ENCODE measurements at places on chromosomes 12 and 14. TPM values are rescaled to one million over a fixed set of nuclear protein-coding genes. Genes with fewer than 3 reads are reported as not detected.
A peak's percentile ranks its signal among the peaks of the same experiment; 100 is the strongest.

DNA sequence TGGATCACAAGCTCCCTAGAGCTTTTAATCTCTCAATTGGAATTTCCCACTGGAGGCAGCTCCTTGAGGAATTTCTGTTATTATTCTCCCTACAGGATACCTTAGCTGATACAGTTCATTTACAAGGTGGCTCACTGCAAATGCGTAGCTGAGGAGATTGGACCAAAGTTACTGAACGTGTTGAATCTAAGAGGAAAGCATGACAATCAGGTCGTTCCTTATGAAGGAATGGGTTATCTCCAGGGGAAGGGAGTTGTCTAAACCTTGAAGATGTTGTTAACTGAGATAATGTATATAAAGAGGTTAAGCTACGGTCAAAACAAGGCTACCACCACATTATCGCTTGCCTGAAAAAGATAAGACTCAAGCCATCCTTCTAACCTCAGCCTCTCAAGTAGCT lies 105.8 kb upstream of the TBX3 start:
- no peak for DNase-seq

- DNase-seq: no peak
Measured at GRCh38 chr12:75137896-75138295, 71.7 kb downstream of the KCNC2 start.

DNA sequence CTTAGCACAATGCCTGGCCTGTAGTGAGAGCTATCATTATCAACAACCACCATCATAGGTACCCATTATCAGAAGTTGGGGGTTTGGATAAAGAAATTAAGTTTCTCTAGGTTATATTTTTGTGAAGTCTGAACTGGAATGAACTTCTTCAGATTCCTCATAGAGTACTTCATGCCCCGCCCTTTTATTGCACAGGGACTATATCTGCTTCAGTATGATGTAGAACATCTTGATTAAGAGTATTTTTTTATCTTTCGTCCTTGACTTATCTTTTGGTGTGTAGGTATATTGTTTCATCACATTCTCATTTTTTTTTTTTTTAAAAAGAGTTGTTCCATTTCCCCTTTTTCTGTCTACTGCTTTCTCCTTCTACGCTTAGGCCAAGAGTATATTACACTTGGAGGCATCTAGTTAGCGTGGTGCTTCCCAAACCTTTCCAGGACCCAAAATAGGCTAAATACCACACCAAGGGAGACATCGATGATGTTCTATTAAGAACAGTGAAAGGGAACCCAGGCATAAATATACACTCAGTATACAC lies 467.5 kb downstream of the ZFP36L1 start:
- no peak for DNase-seq

GRCh38 chr12:124646385-124647230 lies 79.2 kb upstream of the NCOR2 start:
- DNase-seq: no peak

DNA sequence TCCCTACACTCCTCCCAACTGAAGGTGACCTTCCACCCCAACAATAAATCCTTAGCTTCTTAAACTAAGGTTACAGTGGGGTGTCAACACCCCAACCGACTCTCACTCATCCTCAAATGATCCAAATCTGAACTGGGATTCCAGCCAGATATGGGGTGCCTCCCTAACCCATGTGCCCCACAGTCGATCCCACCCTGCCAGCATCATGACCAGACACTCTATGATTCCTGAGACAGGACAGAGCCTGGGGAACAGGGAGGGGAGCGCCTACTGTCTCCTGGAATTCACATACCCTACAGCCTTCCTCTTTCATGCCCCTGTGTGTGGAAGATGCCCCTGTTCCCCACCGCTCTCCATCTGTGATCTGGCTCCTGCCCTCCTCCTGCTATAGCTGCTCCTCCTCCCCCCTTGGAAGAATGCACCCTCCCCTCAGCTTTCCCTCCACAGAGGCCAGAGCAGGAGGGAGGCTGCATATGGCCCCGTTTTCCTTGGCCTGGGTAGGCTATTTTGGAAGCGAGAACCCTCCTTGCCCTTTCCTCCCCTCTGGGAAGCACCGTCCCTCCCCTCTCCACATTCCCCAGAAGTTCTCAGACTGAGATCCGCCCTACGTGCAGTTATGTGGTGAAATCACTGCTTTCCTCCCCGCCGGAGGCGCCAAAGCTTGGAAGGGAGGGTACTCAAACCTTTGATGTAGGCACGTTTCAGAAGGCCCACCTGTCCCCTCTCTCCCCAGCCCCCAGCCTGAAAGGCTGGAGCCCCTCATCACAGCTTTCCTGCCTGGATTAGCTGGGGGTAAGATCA lies 48.0 kb downstream of the SMUG1 start:
- no peak for DNase-seq

GRCh38 chr12:72236071-72236705 lies 36.0 kb upstream of the TRHDE start:
- no peak for DNase-seq

GRCh38 chr14:59238216-59238615 lies 49.7 kb downstream of the DAAM1 start:
- DNase-seq: no peak

- no peak for DNase-seq
Measured at GRCh38 chr12:27814411-27814810, 34.4 kb upstream of the MANSC4 start.

DNA sequence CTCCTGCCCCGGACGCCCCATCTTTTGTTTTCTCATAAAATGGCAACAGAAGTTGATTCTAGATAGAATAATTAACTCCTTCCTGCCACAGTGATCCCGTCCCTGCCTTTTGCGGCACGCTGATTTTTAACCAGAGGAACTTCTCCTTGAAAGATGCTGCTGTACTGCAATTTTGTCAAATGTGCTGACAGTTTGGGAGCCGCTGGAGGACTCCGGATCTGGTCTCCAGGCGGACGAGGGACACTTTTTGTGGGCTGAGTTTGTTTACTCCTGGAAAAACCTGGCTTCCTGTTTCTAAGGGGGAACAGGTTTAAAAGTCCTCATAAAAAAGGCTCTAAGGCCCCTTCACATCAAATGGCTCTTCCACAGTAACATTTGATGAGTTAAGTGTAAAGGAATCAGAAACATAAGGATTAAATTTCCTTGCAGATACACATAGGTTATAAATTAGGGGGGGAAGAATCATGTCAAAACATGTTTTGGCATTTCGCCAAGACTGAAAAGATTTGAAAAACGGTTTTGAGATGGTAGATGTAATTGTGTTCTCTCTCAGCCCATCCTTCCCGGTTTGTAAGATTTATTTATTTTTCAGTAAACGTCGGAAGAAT lies 15.5 kb downstream of the FZD10 start:
- DNase-seq: no peak

- DNase-seq: no peak
Measured at GRCh38 chr14:48304729-48305128, 629.3 kb upstream of the MDGA2 start.

DNA sequence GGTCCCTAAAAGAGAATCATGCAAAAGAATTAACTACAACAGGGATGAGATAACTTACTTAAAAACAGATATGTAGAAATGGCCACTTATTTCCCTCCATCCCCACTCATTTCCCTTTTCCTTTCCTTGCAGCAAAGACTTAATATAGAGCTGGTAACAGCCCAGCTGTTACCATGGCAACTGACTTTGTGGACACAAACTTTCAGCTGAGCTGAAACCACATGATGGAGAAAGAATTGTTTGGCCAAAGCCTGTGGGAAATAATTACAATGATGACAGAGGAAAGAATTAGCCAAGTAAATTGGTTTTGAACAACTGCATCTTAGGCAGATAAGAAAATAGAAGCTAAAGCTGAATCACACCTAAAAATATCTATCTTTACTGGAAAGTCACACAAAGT lies 364.9 kb downstream of the GALC start:
- DNase-seq: no peak

DNA sequence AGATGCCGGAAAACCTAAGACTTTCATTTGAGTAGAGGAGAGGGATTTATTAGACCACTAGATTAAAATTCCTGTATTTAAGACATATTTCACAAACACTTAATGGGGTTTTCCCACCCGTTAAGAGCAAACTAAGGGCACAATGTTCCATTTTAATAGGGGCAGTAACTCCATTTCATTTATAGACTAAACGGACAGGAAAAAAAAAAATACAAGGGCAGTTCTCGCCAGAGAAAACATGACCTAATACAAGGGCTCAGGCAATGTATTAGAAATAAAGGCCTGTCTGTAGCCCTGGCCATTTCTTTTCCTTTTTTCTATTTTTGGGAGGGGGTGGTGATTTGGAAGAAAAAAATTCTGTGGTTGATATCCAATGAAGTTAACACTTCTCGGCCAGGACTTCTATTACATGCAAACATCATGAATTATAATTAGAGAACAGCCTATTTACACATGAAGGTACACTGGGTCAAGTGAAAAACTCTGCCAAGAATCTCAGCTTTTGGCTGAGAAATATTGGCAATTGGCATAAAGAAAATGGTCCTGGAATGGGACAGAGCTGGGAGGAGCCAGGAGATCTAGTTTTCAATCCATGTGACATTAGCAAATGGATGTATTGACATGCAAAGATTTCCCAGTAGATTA lies 641.1 kb upstream of the TBX3 start:
- DNase-seq: no peak

DNA sequence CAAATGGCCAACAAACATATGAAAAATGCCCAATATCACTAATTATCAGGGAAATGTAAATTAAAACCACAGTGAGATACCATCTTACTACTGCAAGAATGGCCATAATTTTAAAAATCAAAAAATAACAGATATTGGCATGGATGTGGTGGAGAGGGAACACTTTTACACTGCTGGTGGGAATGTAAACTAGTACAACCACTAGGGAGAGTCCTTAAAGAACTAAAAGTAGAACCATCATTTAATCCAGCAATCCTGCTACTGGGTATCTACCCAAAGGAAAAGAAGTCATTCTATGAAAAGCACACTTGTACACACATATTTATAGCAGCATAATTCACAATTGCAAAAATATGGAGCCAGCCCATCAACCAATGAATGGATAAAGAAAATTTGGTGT lies 459.7 kb downstream of the GXYLT1 start:
- no peak for DNase-seq

GRCh38 chr12:85821759-85822158 lies 14.4 kb downstream of the RASSF9 start:
- DNase-seq: peak; percentile 34

DNA sequence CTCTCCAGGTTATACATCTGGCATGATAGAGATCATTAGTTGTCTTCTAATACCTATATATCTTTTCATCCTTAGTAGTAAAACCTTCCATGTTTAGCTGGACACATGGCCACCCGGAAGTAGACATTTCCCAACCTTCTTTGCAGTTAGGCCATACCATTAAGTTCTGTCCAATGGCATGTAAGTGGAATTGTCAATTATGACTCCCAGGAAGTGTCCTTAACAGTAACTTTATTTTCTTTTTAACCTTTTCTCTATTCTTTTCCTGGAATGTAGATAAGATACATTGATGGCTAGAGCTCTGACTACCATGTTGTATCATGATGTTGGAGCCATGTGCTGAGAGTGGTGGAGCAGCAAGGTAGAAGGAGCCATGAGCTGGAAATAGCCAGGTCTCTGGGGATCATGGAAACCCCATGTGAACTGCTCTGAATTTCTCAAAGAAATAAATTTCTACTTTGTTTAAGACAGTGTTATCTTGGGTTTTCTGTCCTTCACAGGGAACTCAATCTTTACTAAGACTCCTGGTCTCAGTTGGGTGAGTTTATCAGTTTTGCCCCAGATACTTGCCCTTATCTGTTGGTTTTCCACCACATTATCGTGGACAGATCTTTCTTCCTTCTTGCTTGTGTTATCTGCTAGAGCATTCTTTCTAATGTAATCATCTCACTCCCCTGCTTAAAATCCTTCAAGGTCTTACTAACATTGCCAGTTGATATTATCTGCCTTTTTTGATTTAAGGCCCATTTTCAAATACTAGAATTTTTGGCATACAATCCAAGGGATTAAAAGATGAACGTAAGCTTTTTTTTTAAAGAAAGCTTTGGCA lies 5.1 kb upstream of the LTA4H start:
- DNase-seq: no peak

DNA sequence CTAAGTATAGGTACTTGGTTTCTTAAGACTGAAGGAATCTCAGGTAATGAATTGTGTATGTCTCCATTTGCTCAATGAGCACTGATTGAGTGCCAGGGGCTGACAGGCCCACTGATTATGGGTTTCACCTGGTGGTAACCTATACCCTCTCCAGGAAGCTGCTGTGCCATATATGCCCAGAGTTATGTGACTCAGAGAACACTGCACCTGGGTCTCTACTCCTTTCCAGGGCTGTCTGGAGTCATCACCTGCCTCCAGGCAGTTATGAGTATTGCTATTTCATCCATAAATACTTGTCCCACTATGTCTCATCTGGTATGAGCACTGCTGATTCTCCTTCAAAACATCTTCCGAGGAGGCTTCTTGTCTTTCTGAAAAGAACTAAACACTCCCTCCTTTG lies 692.9 kb downstream of the BCL11B start:
- DNase-seq: no peak

GRCh38 chr14:95303552-95303951 lies 16.2 kb downstream of the CLMN start:
- DNase-seq: no peak

GRCh38 chr14:95463171-95463901 lies 53.1 kb downstream of the SYNE3 start:
- peak; percentile 71 for DNase-seq

DNA sequence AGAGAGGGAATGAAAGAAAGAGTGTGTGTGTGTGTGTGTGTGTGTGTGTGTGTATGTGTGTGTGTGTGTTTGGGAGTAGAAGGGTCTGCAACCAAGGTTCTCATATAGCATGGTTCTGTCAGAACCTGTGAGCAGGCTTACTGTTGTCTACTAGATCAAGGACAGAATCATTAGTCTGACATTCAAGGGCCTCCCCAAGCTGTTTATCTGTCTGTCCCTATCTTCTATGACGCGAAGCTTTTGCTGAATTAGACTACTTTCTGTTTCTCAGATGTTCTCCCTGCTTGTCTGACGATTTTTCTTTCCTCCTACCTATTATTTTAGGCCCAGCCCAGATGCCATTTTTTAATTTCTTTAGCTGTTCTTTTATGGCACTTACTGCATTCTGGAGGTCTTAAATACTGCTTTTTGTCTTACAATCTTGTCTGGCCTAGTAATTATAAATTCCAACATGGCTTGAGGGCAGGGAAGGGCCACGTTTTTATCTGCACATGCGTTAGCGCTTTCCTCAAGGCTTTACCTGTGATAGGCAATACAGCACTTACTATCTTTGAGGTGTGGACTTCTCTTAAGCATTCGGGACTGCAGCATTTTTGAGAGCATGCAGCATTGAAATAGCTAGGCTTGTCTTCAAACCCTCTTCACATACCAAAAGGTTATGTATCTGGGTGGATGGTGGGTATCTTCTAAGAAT lies 150.2 kb downstream of the TTLL5 start:
- no peak for DNase-seq

The MIS18BP1 gene
- 42.9 TPM for total RNA-seq

The LHX5 gene
- 0.05 TPM for total RNA-seq

The RAD51AP1 gene
- total RNA-seq: 34.2 TPM

The SCNN1A gene
- total RNA-seq: 7.1 TPM

The RD3L gene
- not detected for total RNA-seq

The OAS1 gene
- total RNA-seq: 30.7 TPM

The C14orf132 gene
- total RNA-seq: 2.8 TPM

The FOXG1 gene
- not detected for total RNA-seq

The NRXN3 gene
- under 0.01 TPM for total RNA-seq

The HOXC13 gene
- not detected for total RNA-seq

The C12orf43 gene
- total RNA-seq: 22.2 TPM

Measured in dermis blood vessel endothelial cell (primary cell).